ENCODE measurements at places on chromosomes 11 and 22.
A peak's percentile ranks its signal among the peaks of the same experiment; 100 is the strongest.

DNA sequence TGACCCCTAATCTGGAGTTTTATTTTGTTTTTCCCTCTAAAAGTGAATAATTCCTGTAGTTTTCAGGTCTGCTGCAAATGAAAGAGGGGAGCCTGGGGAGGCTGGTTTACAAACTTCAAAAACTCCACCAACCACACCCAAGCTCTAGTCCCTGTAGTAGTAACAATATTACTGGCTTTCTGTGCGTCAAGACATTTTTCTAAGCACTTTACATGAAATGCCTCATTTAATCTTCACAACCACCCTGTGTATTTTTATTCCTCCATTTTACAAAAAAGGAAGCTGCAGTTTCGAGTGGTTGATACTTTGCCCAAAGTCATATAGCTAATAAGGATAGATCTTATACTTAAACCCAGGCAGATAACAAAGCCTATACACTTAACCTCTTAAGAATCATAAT lies 23.5 kb downstream of the CTNND1 start:
- no peak for DNase-seq

- DNase-seq, result peak; percentile 91
Observed at GRCh38 chr11:13462901-13463778, at the start of gene BTBD10. TSS of gene BTBD10 (minus strand) at chr11:13463222. CDS start at chr11:13445124, 18,098 bp downstream.

DNA sequence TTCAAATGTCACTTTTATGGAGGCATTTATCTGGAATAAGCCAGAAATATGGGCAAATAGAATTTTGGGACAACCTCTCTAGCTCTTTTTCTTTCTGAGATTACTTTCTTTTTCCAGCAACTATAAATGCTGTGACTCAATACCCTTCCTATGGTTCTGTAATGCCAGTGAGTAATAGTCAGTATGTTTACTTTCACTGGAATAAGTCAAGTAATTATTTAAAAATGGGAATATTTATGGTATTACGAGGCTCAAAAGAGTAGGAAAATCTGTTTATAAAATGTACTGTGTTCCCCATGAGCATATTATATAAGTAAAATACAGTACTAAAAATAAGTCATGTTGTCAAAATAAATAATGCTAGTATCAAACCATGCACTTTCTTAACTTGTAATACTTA lies 750.5 kb downstream of the LUZP2 start:
- DNase-seq, result no peak

DNA sequence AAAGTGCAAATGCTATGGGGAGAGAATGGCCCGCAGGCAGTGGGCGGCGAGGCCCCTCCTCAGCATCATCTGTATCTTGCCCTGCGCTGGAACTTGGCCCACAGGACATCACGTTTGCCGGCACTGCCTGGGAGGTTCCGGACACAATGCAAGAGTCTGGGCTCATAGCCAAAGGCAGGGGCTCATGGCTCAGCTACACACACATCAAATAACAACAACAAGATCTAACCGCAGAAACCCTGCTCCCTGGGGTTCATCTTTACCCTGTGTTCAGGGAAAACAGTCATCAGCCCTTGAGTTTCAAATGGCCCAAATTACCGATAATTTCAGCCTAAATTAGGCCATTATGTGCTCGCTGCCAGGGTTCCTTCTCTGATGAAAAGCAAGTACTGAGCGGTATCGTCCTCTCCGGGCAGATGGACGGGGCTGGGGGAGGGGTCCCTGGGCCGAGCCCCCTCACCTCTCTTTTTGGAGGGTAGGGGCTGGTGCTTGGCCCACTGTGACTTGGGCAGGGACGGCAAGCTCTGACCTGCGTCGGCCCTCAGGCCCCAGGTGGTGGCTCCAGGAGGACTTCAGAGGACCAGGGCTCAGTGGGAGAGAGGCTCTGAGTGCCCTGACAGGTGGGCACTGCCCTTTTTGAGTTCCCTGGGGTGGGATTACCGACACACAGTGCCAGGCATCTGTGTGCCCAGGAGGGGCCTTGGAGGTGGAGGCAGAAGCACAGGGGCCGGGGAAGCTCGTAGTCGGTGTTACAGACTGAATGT lies 25.0 kb upstream of the GAL start:
- peak; percentile 41 for DNase-seq

GRCh38 chr11:78254268-78254667 lies 65.5 kb downstream of the USP35 start:
- DNase-seq, result no peak

DNA sequence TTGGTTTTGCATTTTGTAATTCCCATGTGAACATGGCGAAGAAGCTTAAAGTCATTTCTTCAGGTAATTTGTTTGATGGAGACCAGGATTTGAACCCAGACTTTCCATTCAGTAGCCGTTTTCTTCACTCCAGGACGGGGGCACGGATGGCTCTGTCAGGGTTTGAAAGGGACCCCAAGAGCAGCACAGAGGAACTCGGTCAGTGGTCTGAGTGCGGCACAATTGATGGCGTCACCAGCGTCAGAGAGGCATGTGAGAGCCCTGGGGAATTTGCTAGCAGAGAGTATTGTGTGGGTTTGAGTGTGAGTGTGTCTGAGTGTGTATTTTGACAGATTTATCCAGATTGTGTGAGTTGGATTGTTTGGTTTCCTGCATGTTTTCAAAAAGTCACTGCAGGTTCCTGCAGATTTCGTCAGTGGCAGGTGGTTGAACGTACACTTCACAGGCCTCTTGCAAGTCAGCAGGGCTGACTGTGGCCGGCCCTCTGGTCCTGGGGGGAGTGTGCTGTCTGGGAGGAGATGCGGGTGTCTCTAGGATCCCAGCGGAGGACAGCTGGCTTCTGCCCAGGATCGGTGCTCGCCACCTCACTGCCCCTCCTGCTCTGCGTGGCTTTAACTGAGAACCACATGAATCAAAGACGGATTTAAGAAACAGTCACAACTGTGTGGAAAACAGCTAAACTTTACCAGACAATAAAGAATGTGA lies 199.3 kb downstream of the TBC1D22A start:
- DNase-seq, result no peak

- DNase-seq, result no peak
Observed at GRCh38 chr22:44459551-44459950, 38.5 kb downstream of the RTL6 start.

- no peak for DNase-seq
Observed at GRCh38 chr11:12721816-12722604, 47.8 kb downstream of the TEAD1 start.

DNA sequence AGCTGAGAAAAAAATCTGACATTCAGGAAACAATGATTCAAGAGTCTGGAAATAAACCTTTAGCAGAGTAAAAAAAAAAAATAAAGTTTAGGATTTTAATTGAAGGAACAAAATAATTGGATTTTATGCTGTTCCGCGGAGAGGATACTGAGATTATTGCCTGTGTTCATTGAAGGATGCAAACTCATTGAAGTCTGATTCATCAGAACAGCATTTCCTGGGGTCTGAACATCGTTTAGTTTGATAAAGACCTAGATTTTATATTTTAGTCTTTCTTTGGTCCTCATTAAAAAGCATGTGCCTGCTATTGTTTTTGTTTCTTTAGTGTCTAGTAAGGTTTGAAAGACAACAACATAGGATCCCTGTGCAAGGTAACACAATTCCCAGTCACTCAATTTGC lies 4.5 kb downstream of the TLCD5 start:
- DNase-seq, result no peak

DNA sequence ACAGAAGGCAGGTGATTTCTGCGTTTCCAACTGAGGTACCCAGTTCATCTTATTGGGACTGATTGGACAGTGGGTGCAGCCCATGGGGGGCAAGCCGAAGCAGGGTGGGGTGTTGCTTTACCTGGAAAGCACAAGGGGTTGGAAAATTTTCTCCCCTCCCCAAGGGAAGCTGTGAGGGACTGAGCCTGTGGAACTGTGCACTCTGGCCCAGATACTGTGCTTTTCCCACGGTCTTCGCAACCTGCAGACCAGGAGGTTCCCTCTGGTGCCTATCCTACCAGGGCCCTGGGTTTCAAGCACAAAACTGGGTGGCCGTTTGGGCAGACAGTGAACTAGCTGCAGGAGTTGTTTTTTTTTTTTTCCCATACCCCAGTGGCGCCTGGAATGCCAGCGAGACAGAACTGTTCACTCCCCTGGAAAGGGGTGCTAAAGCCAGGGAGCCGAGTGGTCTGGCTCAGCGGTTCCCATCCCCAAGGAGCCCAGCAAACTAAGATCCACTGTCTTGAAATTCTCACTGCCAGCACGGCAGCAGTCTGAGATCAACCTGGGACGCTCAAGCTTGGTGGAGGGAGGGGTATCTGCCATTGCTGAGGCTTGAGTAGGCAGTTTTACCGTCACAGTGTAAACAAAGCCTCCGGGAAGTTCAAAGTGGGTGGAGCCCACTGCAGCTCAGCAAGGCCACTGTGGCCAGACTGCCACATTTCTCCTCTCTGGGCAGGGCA lies 97.2 kb downstream of the JRKL start:
- DNase-seq, result no peak

- no peak for DNase-seq
Observed at GRCh38 chr22:23826510-23827350, 12.1 kb downstream of the DERL3 start.

- no peak for DNase-seq
Observed at GRCh38 chr11:86524620-86525352, 147.6 kb downstream of the ME3 start.

- DNase-seq, result no peak
Observed at GRCh38 chr22:38955250-38955905, 2.0 kb upstream of the APOBEC3A start.

DNA sequence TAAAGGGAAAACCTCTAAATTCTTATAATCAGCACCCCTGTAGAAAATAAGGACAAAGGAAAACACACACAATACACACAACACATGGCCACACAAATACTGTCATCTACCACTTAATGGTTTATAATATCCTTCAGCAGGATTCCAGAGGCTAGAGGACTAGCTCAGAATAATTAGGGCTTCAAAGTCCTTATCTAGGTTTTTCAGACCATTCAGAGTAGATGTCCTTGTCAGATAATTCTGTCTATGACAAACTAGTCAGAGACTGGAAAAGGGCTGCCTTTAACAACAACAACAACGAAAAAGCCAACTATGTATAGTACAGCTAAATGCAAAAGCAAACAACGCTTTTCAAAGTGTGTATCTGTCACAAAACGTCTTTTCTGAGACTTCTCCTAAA lies 456.5 kb upstream of the CNTN5 start:
- no peak for DNase-seq

DNA sequence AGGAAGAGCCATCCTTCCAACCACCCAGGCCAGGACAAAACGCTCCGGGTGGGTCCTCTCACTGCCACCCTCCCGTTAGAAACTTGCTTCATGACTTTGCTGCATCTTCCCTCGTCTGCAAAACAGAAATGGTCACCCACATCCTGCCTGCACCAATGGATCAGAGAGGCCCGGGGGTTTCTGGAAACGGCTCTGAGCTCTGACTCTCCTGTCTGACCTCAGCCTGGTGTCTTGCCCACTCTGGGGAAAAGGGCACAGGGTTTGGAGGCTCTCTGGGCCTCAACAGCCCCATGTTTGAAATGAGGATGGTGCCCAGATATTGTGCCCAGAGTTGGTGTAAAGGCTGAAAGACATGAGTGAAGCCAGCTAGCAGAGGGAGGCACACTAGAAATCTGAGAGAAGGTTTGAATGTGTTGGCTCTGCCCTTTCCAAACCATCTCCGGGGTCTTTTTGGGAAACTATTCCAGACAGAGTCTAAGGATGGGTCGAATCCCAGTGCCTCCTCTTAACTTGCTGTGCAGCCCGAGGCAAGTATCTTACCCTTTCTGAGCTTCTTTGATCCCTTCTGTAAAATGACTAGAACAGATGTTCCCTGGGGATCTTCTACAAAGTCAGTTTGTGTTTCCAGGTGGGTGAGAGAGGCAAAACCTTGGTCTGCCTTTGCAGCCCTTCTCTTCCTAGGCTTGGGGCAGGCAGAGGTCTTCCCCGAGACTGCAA lies 2.1 kb downstream of the CRYBB3 start:
- no peak for DNase-seq
